Chondrocyte (in vitro differentiated cells): ENCODE measurements at places on chromosomes 11 and 22. TPM values are rescaled to one million over a fixed set of nuclear protein-coding genes. Genes with fewer than 3 reads are reported as not detected.

SMIM35 gene
- not detected in 3 replicates for total RNA-seq

ROM1 gene
- 2.4 to 5.8 TPM (median 3.5 TPM) in 3 replicates for total RNA-seq

APOBEC3B gene
- 1.5 to 2.9 TPM (median 2.4 TPM) in 3 replicates for total RNA-seq

APOL4 gene
- total RNA-seq: 0.12 TPM in 1 of 3 replicates, not detected in the others

HEPHL1 gene
- not detected in 3 replicates for total RNA-seq

DNA sequence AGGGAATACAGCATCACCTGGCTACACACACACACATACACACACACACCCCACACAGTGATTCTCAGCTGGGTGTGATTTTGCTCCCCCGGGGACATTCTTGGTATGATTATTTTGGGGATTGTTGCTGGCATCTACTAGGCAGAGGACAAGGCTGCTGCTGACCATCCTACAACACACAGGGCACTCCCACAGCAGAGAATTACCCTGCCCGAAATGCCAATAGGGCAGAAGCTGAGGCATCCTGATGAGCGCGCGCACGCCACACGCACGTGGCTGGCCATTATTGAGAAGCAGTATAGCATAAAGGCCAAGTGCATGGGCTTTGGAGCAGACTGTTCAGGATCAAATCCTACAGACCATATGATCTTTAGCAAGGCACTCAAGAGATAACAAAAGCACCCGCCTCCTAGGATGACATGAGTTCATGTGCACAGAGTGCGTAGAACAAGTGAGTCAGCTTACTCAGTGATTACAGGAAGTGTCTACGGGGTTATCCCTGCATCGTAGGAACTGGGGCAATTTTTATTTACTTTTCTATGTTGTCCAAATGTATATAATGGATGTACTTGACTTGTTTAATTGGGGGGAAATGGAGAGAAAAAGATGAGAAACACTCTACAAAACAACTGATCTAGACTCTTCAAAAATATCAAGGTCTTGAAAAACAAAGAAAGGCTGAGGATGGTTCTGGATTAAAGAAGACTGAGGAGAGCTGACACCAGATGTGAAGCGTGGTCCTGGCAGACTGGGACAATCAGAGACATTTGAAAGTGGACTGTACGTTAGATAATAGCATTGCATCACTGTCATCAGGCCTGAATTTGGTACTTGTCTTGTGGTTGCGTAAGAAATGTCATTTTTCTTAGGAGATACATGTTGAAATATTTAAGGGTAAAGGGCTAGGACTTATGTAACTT is 7.2 kb upstream of the EHD1 start:
- H3K4me1 ChIP-seq: peaks cover 10% of the 10 kb centered on the region
- no peak for DNase-seq
- H3K36me3 ChIP-seq: no peaks in the 10 kb centered on the region
- no peak overlapping the region for H3K27ac ChIP-seq
- no peaks in the 10 kb centered on the region for H3K27me3 ChIP-seq

DNA sequence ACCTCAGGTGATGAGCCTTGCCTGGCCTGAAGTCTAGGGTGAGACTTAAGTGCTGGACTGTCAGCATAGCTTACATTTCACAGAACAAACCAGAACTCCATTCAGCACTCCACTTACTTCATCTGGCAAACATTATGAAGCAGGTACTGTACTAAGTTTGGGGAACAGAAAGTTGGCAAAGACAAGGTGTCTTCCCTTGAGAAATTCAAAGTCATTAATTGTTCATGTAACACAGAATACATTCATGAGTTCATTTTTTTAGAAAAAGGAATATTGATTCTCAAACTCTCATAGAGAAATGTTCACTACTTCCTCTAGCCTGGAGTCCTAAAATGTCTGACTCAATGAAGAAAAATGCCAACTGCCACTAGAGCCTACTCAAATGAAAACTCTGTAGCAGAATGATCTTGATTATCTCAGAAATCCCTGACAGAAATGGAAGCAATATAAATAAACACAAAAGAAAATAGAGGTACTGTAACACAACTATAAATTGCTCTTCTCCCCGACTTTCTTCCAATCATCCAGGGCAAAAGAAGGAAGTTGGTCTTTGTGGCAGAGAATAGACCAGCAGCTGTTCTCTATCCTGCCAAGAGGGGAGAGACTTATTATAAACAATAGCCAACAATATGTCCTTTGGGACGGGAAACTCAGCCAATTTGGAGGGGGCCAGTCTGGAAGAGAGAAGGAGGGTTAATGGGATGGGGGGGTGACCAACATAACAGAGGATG is 129.2 kb upstream of the MTMR2 start:
- peaks cover 67% of the 10 kb centered on the region for H3K4me1 ChIP-seq
- H3K36me3 ChIP-seq: no peaks in the 10 kb centered on the region
- H3K27ac ChIP-seq: peak overlapping the region; percentile 82
- H3K27me3 ChIP-seq: no peaks in the 10 kb centered on the region
- no peak for DNase-seq

- no peak overlapping the region for H3K4me3 ChIP-seq
- DNase-seq: no peak
- peaks cover 2% of the 10 kb centered on the region for H3K36me3 ChIP-seq
- no peaks in the 10 kb centered on the region for H3K27me3 ChIP-seq
- H3K4me1 ChIP-seq: peaks cover 14% of the 10 kb centered on the region
Observed at GRCh38 chr11:77658213-77659013, 20.8 kb upstream of the CLNS1A start.

GRCh38 chr22:45188779-45189178 is 25.1 kb downstream of the NUP50 start:
- H3K4me3 ChIP-seq: no peak overlapping the region
- H3K27me3 ChIP-seq: no peaks in the 10 kb centered on the region
- peaks cover 18% of the 10 kb centered on the region for H3K36me3 ChIP-seq
- H3K4me1 ChIP-seq: peaks cover 10% of the 10 kb centered on the region
- H3K27ac ChIP-seq: no peak overlapping the region
- no peak for DNase-seq

DNA sequence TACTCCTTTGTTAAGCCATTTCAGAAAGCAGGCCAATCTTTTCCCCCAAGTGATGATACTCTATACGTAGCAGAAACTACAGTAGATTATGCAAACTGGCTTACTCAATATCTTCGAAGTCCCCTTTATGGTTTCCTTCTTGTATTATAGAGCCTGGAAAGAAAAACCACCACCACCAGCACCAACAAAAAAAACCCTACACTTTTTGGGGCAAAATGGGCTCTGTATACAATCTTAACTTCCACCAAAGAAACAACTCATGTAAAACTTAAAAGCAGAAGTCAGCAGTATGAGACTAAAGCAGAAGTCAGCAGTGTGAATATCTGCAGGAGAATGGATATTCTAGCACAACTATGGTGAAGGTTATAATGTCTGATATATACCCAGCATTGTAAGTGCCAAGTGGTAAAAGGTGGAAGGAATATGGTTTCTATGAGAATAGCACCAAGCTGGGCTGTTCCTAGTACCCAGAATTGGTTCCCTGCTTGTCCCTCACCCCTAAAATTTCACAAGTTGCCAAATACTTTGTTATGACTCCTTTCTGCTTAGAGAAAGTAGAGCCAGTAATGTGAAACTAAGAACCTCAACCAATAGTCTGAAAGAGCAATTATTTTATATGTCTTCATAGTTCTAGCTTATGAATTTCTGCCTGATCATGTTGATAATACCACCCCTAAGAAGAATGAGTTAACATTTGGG is 252.1 kb downstream of the SBF2 start:
- no peaks in the 10 kb centered on the region for H3K27me3 ChIP-seq
- H3K36me3 ChIP-seq: peaks cover 10% of the 10 kb centered on the region
- H3K4me3 ChIP-seq: no peak overlapping the region
- no peak overlapping the region for H3K27ac ChIP-seq

- no peak overlapping the region for H3K27ac ChIP-seq
- H3K4me3 ChIP-seq: no peak overlapping the region
- H3K36me3 ChIP-seq: peaks cover 16% of the 10 kb centered on the region
- H3K4me1 ChIP-seq: peaks cover 27% of the 10 kb centered on the region
- DNase-seq: no peak
Observed at GRCh38 chr11:128809128-128809527, 58.0 kb downstream of the KCNJ1 start.

DNA sequence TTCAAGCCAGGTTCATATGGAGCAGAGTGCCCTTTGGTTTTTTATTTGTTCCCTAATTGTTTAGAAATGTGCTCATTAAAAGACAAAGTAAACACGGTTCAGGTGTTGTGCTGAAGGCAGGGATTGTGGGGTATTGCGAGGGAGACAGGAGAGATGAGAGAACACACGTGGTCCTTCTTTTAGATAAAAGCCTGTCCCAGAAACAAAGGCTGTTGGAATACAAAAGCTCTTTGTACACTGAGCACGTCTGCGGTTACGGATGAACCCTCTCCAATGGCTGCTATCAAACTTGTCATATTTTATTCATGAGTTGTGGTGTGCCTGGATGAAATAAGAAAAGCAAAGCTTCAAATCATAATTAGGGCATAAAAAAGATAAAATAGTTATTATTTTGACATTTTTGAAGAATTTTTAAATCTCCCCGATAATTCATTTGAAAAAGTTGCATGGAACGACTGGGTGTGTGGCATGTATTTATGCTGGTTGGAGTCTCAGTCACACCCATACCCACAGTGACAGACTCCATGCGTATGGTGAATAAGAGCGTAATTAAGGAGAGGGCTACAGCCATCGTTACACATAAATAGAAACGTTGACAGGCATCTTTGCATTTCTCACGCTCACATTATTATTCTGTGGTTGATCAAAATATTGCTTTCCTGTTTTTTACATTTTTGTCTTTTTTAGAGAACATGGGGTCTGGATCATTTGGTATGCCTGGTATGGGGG is 92.9 kb downstream of the NELL1 start:
- no peak for DNase-seq
- H3K4me1 ChIP-seq: no peaks in the 10 kb centered on the region
- no peaks in the 10 kb centered on the region for H3K36me3 ChIP-seq
- no peak overlapping the region for H3K27ac ChIP-seq

DNA sequence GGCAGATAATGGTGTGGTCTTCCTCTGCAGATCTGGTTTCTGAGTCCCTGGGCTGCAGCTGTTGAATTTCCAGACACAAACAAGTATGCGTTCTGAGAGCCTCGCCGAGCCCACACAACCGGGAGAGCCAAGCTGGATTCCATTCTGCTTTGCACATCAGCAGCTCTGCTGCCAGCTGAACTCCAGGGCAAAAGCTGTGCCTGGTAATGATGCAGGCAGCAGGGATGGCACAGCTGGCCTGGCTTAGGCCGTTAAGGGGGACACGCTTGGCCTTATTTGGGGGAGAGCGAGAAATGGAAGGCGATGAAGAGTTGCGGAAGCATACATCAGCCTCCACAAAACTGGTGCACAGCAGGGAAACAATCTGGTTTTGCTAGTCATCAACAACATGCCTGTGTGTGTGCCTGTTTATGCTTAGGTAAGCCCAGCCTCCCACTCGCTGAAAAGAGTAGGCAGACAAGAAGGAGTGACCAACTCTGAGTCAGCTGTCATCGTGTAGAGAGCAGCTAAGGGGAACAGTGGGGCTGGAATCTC is 25.1 kb downstream of the ADAMTS8 start:
- peaks cover 44% of the 10 kb centered on the region for H3K4me1 ChIP-seq
- peak overlapping the region; percentile 91 for H3K27ac ChIP-seq
- H3K27me3 ChIP-seq: peaks cover 9% of the 10 kb centered on the region
- H3K4me3 ChIP-seq: no peak overlapping the region
- no peak for DNase-seq

DNA sequence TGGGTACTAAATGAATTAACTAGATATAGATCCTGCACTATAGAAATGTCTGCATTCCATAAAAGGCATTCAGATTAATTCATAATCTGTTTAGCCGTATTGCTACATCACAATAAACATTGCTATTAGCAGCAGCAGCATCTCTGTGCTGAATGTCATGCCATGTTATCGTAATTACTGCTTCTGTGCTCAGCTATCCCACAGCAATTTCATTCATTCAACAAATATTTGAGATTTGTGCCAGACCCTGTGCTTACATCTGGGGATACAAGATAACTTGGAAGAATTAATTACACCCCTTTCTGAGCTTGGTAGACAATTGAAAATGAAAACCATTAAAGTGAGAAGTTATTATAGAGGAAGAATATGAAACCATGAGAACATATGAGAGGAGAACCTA is 185.8 kb upstream of the C11orf87 start:
- no peak overlapping the region for H3K4me3 ChIP-seq
- peaks cover 5% of the 10 kb centered on the region for H3K4me1 ChIP-seq
- no peak for DNase-seq
- H3K27me3 ChIP-seq: no peaks in the 10 kb centered on the region
- H3K27ac ChIP-seq: no peak overlapping the region
- H3K36me3 ChIP-seq: peaks cover 2% of the 10 kb centered on the region

GRCh38 chr11:62860835-62861563 is 19.7 kb upstream of the SLC3A2 start:
- no peaks in the 10 kb centered on the region for H3K27me3 ChIP-seq
- no peak for DNase-seq
- H3K4me1 ChIP-seq: peaks cover 32% of the 10 kb centered on the region
- no peak overlapping the region for H3K4me3 ChIP-seq
- H3K36me3 ChIP-seq: no peaks in the 10 kb centered on the region

DNA sequence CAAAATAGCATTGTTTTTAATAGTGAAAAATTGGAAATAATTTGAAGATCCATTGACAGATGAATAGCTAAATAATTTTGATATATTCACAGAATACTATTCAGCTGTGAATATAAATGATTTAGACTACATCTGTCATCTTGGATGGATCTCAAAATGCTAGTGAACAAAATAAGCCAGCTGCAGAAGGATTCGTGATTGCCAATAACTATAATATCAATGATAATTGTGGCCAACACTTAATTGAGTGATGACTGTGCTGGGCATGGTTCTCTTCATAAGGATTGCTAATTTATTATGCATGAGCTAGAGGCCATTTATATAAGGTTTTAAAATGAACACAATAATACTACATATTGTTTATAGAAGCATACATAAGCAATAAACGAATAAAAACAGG is 60.4 kb downstream of the CTTN start:
- no peak overlapping the region for H3K27ac ChIP-seq
- no peaks in the 10 kb centered on the region for H3K36me3 ChIP-seq
- no peak for DNase-seq
- peaks cover 9% of the 10 kb centered on the region for H3K27me3 ChIP-seq
- H3K4me3 ChIP-seq: no peak overlapping the region

DNA sequence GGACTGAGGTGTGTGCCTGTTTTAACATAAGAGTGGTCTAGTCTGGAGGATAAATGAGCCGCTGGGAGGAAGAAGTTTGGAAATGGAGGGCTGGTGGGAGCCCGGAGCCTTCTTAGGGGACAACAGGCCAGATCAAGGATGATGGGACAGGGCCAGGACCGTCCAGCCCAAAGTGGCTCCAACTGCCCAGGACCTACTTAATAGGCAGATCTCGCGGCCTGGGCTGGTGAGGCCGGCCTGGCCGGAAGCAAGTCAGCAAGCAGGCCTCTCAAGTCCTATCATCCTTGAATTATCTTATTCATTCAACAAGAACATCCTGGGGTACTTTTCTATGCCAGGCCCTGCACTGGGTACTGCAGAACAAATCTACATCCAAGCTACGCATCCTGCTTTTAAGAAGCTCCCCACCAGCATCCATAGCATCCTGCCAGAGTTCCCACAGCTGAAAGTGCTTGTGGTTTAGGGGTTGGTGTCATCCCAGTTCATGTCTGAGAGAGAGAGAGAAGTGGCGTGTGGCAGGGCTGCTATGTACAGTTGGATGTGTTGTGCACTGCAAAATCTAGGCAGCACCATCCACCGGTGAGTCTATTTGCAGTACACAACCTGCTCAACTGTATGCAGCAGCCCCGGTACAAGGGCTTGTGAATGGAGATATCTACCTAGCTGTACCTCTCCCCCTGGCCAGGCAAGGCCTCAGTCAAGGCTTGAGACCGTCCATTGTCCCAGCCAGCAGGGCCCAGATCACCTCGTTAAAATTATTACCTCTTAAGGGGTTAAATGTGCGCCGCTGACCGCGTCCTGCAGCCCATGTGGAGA is 82.1 kb downstream of the FBLN1 start:
- H3K27ac ChIP-seq: no peak overlapping the region
- DNase-seq: peak; percentile 62
